ENCODE measurements at places on chromosomes 11 and 22.

DNA sequence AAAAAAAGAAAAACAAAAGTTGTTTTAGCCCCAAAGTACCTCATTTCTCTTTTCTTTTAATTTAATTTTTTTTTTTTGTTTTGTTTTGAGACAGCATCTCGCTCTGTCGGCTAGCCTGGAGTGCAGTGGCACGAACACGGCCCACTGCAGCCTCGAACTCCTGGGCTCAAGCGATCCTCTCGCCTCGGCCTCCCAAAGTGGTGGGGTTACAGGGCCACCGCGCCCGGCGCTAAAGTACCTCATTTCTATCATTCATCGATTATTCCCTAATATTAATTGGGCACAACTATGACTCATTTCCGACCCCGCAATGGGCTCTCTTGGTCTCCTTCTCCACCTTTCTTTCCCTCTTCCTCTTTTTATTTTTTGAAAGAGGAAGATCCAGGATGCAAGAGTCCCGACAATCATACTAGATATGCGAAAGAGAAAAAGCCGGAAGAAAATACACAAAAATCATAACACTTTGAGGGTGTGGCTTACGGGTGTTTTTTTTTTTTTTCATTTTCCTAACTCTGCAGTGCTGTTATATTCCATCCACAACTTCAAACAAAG, 475 bp upstream of the AIP start:
- DNase-seq: peak; percentile 70

DNA sequence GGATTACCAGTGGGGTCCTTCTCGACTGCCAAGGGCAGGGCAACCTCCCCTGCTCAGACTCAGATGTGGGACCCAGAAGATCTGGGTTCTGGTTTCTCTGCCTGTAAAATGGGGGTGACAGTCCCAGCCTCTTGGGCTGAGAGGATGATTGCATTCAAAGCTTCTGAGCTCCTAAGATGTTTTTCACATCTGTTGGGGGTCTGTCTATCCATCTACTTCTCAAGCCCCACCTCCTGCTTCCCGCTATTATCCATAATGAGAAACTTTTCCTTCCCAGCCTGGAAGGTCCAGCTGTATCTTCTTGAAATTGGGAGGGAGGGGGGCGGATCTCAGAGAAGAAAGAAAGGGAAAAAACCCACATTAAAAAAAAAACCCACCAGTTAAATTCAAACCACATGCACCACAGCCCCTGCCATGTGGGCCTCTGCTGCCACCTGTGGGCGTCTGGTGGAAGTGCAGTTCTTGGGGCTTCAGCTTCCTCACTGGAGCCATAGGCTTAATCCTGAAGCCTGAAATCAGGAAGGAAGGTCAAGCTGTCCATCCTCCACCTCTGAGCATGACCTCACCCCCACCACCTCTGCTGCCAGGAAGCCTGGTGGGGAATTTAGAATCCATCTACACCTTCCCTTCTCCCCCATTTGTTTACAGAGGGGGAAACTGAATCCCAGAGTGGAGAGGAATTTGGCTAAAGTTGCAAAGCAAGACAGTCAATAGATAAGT, 27.3 kb downstream of the ARHGEF17 start:
- DNase-seq: peak; percentile 48

DNA sequence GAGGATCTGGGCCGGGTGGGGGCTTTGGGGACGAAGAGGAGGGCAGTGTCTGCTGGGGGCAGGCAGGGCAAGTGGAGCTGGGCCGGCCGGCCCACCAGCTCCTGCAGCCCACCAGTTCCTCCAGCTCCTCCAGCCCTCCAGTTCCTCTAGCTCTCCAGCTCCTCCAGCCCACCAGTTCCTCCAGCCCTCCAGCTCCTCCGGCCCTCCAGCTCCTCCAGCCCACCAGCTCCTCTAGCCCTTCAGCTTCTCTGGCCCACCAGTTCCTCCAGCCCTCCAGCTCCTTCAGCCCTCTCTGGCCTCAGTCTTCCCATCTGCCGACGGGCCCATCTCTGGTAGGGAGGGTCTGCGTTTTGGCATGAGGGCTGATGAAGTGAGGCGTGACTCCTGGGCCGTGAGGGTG, 9.2 kb upstream of the CCDC188 start:
- no peak for DNase-seq

- no peak for DNase-seq
Measured at GRCh38 chr11:8878771-8879170, 32.2 kb upstream of the AKIP1 start.

- DNase-seq: no peak
Measured at GRCh38 chr11:36191941-36192340, 97.3 kb downstream of the COMMD9 start.

GRCh38 chr11:10288881-10289764, 4.9 kb downstream of the SBF2 start:
- DNase-seq: no peak

GRCh38 chr11:128238521-128239265, 348.7 kb downstream of the ETS1 start:
- DNase-seq: peak; percentile 18

DNA sequence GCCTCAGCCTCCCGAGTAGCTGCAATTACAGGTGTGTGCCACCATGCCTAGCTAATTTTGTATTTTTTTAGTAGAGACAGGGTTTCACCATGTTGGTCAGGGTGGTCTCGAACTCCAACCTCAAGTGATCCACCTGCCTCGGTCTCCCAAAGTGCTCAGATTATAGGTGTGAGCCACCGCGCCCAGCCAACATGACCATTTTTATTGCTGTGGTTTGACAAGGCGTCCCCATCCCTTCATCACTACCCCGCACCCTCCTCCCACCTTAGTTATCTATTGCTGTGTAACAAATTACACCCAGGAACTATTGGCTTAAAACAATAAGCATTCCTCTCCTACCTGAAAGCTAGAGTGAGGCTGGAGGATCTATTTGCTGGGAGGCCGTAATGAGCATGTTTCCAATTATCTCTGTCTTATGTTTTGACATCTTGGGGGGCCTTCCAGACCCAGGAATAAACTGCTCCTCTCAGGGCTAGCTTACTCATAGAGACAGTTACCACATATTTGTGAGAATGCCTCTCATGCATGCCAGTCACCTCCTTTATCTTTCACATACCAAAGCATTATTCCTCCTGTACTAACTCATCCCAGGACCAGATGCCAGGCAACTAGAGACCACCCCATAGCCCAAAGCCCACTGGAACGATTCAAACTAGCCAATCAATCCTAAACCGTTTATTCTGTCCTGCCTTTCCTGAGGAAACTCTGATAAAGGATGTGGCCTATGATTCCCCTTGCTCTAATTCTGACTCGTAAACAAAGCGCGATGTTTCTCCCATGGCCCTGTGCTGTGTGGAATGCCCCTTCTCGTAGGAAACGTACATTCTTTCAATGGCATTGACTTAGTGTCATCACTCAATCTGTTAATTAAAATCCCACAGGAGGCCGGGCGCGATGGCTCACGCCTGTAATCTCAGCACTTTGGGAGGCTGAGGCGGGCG, 19.4 kb downstream of the SNU13 start:
- no peak for DNase-seq

GRCh38 chr11:85530634-85531033, 96.5 kb downstream of the DLG2 start:
- DNase-seq: peak; percentile 8

- peak; percentile 31 for DNase-seq
Measured at GRCh38 chr11:44814881-44815592, 88.3 kb downstream of the TSPAN18 start.

DNA sequence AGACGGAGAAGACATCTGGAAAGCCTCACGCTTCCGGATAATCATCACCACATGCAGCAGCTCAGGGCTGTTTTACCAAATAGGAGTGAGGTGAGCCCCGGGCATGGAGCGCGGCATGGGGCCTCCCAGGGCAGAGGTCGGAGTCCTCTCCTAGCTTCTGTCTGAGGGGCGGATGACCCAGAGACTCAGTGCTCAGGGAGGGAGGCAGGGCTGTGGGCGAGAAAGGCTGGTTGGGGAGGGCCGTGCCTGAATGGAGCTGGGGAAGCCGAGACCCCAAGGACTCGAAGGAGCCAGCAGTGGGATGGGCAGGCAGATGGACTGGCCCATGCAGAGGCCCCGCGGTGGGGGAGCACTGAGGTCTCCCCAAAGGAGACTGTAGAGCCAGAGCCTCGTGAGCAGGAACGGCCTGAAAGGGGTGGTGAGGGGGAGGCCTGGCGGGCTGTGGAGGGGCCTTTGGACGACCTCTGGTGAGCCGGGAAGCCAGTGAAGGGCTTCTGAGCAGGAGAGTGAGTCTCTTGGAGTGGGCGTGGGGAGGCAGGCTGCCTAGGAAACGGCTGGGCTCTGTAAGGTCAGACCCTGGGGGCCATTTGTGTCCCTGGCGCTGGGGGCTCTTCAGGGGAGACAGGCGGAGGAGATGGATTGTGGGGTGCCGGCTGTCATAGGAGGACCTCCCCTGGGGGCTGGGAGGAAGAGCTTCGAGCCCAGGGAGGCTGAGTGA, 24.7 kb upstream of the PANX2 start:
- no peak for DNase-seq

- no peak for DNase-seq
Measured at GRCh38 chr11:126988655-126989054, 11.9 kb downstream of the KIRREL3 start.

DNA sequence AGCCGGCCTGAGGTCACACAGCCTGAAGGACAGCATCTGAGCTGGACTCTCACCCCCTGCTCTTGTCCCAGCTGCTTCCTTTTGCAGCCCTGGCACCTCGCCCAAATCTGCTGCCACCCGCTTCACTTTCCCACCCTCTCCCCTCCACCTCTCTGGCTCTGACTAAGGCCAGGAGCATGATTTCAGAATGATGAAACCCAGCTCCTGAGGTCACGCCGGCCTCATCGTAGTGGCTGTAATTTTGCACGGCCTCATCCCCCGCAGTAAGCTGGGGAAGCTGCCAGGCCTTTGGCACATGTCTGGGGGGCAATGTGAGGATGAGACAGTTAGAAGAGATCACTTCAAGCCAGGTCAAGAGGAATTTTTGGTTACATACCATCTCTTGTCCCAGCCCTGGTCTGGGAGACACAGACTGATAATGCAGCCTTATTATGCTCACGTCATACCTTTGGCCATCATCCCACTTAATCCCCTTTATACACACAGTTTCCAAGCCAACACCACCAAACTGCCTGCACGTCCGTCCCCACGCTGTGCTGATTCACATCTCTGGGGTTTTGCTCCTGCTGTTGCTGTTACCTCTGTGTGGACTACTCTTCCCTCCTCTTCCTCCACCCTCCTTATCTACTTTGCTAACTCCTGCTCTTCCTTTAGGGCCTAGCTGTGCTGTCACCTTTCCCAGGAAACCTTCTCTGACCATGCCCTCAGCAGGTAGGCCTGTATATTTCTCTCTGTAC, 58.1 kb downstream of the CHRDL2 start:
- DNase-seq: no peak

DNA sequence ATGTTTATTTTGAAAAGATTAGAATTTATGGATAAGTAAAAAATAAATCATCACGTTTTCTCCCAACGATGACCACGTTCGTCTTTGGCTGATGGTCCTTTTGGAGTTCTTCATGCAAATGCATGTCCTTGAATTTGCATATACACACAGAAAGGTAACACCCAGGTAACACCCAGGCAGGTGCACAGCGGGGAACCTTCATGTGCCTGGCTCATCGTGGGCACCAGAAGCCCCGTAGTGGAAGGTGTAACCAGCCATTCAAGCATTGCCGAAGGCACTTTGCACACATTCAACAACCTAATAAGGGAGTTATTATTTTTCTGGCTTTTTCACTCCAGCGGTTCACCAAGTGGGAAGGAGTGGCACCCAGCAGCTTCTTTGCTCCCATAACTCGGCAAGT, 404.6 kb downstream of the TBC1D22A start:
- no peak for DNase-seq

DNA sequence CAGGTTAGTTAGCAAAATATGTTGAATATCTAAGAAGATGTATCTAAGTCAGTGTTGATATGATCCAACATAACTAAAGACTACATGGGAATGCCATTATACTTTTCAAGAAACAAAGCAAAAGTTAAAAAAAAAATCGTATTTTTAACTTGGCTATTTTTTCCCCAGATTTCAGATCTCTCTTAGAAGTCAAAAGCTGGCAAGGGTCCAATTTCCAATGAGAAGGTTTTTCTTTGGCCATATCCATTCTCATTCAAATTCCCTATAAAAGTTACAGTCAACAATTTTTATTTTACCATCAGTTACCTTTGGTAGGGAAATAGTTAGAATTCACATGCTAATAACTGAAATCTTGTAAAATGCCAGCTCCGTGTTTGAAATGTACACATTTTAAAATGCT, 70.5 kb upstream of the FAT3 start:
- no peak for DNase-seq

GRCh38 chr22:24583221-24584165, 9.4 kb downstream of the LRRC75B start:
- DNase-seq: no peak
